ENCODE measurements at places on chromosomes 1 and 21.
A peak's percentile ranks its signal among the peaks of the same experiment; 100 is the strongest.

GRCh38 chr1:157077394-157077793 lies 22.2 kb downstream of the ETV3L start:
- no peak for DNase-seq

DNA sequence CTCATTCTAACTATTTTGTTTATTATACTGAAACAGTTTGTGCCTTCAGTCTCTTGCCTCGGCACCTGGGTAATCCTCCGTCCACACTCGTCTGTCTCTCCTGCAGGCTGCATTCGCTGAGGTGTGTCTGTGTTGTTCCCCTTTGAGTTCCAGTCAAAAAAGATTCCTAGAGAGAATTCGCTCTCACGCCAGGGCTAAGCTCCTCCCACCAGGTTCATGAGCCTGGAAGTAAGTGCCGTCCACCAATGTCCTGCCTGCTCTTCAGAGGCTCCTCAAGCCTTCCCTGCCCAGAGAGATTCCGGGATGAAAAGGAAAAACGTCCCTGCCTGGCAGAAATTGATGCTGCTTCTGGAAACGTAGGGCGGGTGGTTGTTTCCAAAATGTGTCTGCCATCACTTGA lies 12.9 kb downstream of the KIAA2013 start:
- DNase-seq = no peak

DNA sequence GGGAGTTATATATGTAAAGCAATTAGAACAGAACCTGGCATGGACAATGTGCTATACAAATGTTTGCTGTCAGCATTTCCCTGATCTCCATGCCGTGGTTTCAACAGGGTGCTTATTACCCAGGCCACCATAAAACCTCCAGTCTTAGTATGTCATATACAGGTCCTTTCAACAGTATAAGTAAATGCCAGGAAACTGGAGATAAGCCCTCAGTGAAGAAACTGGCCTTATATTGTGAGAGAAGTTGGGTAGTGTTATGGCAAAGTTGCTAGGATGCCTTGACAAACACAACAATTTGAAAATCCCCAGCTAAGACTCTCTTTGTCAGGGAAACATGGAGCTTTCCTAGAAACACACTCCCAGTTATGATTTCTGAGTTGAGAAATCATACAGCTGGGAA lies 850.2 kb upstream of the ADAMTS5 start:
- no peak for DNase-seq

DNA sequence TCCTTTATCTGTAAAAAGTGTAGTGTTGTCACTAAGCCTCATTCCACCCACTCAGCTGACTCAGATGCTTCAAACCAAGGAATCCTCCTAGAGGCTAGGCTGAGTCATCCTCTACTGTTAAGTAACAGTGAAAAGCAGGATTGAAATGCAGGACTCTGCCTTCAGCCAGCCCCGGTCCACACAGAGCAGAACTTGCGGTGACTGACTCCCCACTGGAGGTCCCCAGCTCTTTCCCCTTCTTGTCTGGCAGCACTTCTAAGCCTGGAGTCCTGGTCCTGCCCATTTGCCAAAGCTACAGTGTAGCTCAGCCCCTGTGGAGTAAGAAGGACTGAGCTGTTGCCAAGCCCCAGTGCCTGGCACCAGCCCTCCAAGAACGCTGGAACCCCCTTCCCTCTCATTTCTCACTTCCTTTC lies 1.7 kb downstream of the RAB7B start:
- peak; percentile 16 for DNase-seq

- DNase-seq = no peak
Observed at GRCh38 chr1:63688302-63688890, 85.4 kb upstream of the ROR1 start.

- no peak for DNase-seq
Observed at GRCh38 chr1:47582891-47583608, 145.2 kb downstream of the FOXD2 start.

DNA sequence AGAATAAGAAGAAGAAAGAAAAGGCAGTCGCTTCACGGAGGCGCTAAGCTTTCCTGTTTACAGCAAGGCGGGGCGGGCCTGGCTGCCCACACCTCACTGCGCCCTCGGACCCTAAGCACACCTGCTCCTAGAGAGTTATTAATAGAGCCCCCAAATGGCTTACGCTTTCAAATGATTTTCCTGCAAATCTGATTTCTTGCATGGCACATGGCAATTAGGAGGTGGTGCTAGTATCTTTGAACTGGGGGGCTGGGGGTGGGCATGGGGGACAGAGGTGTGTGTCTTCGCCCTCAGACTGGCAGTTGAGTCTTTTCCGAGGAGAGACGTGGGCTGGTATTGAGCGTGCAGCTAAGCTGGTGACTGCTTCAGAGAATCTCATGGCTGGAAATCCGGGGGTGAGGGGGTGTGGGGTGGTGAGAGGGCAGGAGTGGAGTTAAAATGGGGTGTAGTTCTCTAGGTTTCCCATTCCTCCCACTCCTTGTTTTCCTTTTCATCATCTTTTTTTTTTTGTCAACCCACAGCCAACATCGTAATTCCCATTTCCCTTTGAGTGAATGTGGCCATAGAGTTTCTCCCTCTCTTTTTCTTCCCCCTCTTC lies 1.3 kb downstream of the S1PR1 start:
- no peak for DNase-seq

- DNase-seq = no peak
Observed at GRCh38 chr21:41387042-41387819, 25.4 kb downstream of the MX2 start.

GRCh38 chr1:53176452-53177208 lies 20.0 kb upstream of the CPT2 start:
- no peak for DNase-seq

- DNase-seq = no peak
Observed at GRCh38 chr1:87683196-87683956, 354.7 kb downstream of the LMO4 start.

- no peak for DNase-seq
Observed at GRCh38 chr1:116165572-116165971, 54.4 kb downstream of the MAB21L3 start.

DNA sequence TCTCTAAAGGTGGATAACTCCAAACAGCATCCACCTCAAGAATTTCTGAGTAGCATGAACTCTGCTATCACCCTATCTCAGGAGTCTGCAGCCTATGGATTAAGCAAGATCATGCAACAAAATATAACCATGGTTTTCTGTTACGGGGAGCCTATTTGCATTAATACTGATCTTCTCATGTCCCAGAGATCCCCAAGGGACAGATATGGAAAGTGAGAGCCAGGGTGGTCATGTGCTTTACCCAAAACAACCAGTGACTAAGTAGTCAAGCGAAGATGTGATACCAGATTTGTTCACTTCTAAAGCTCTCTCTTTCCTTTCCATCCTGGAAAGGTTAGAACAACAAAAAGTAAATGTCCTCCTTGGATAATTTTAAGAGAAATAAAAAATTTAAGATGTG lies 125.1 kb downstream of the PRRX1 start:
- DNase-seq = no peak

- DNase-seq = no peak
Observed at GRCh38 chr21:32424191-32424535, 11.7 kb downstream of the EVA1C start.

GRCh38 chr1:214259353-214259977 lies 21.5 kb upstream of the SMYD2 start:
- no peak for DNase-seq

DNA sequence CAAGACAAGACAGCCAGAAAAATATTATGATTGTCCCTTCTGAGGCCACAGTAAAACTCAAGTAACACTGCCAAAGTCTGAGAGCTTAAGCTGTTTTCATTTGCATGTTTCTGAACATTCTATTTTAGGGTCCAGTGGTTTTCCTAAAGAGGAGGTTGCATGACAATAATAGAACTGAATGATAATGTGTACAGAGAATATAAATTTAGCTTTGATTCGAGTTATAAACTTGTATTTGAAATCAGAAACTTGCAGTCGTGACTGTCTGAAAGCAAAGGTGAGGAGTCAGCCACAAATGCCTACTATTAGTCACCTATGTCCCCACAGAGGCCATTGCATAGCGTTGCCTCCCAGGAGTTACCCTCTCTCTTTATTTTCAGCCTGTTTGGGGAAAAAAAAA lies 363.1 kb upstream of the ADGRL2 start:
- DNase-seq = no peak

DNA sequence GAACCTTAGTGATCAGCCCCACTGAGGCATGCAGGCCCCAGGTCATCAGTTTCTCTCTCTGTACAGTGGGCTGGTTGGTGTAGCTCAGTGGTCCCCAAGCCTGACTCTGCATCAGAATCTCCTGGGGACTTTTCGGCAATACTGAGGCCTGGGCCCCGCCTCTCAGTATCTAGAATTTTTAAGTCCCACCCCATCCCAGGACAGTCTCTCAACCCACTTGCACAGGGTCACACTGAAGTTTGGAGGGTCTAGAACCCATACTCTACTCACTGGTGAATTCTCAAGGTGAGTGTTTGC lies 216.4 kb downstream of the MATN1 start:
- no peak for DNase-seq

- no peak for DNase-seq
Observed at GRCh38 chr1:214506972-214507431, 44.4 kb downstream of the PTPN14 start.

DNA sequence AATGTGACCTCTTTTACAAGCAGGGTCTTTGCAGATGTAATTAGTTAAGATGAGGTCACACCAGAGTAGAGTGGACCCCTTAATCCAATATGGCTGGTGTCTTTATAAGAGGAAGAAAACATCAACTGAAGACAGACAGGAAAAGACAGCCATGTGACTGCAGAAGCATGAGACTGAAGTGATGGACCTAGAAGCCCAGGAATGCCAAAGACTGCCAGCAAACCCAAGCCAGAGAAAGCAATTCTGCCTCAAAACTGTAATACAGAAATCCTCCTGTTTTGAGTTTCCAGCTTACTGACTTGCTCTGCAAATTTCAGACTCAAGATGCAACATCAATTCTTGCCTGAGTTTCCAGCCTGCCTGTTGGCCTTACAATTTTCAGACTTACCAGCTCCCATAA lies 17.3 kb downstream of the ENAH start:
- DNase-seq = no peak

DNA sequence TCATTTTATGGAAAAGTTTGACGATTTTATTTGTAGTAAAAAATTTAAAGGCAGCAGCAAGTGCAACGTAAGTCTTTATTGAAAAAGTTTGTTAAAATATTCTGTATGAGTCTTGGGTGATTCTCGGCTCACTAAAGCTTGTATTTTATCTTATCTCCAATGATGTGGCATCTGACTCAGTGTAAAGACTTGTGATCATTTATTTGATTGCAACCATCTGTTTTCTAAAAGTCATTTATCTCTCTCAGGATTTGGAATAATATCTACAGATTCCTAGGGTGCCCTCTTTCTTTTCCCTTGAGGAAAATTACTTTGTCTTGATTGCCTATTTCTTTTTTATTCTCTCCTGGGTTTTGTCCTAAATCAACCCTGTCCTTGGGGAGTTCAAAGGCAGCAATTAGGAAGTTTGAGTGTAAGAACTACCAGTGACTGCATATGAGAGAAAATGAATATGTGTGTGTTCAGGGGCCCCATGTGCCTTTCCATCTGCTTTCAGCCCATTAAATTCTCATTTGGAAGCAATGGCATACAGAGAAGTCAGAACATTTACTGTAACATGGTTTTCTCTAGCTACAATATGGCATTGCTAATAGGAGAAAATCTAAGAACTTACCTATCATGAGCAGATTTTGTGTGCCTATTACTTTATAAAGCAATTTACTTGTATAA lies 575.0 kb upstream of the CHRM3 start:
- DNase-seq = no peak

DNA sequence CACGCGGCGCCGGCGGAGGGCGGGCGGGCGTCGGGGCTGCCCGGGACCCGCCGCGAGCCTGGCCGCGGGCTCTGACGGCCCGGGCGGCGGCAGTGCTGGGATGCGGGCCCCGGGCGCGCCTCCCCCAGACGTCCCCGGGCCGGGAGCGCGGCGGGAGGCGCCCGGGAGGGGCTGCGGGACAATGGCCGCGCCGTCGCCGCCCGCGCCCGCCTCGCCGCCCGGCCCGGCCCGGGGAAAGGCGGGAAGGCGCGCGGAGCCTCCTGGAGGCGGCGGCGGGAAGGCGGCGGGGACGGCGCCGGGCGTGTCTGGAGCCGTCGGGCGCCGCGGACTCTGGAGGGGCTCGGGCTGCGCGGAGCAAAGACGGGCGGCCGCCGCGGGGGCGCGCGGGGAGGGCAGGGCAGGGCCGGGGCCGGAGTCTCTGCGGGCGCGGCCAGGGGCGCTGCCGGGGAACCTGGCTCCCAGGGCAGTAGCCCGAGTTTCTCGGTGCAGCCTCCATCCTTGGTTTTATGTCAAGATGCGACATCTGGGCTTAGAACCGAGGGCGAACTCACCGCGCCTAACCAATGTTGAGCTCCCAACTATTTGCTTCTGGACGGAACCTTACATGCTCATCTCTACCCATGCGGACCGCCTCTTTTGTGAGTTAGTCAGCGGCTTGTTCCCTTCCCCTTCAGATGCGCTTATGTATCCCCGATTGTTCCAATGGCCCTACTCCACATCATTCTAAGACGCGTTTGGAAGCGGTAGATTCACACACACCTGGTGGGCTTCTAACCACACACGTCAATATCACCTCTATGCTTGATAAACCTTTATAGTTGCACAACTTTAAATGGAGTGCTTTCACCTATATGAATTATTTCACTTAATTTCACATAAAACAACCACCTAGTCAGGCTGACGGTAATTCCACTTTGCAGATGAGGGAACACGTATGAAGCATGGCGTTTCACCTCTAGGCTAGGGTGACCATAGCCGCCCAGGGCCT lies 651 bp downstream of the ZBTB8A start:
- DNase-seq = peak; percentile 11

GRCh38 chr1:163999131-163999530 lies 559.9 kb upstream of the PBX1 start:
- DNase-seq = no peak

DNA sequence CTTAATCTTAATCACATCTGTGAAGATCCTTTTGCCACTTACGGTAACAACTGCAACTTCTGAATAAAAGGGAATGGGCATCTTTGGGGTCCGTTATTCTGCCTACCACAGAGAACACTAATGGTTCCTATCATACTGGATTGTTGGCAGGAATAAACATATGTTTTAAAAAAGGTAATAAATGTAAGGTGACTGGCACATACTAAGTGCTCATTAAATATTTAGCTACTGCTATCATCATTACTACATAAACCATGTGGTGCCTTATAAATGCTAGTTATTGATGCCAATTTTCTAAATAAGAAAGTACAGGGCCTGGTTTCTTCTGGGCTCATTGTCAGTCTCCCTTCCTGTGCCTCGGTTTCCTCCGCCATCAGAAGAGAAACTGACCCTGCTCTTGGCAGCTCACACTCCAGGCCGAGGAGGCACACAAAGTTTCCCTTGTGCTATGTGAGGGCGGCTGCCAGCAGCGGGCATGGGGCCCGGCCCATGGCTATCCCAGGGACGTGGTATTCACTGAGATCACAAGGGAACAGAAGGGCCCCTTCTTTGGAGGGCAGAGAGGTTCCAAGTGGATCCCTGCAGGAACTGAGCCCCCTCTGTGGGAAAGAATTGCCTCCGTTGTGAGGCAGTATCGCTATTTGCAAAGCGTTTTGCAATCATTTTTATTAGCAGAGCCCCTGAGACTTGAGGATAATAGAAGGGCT lies 26.2 kb downstream of the NAV1 start:
- no peak for DNase-seq

DNA sequence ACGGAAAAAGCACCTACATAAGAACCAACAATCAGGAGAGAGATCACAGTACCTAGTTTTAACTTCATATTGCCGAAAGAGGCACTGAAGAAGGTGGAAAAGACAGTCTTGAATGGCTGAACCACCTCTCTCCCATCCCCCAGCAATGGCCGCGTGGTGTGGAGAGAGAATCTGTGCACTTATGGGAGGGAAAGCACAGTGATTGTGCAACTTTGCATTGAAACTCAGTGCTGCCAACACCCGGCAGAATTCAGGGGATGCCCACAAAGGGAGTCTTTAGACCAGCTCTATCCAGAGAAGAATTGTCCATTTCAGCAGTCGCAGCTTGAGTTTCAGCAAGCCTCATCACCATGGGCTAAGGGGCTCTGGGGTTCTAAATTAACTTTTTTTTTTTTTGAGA lies 186.3 kb upstream of the USP25 start:
- DNase-seq = no peak
